Neural crest cell (in vitro differentiated cells): ENCODE measurements at places on chromosomes 12 and 14.

- H3K36me3 ChIP-seq = no peaks in the 10 kb centered on the region
- H3K4me1 ChIP-seq = peaks cover 6% of the 10 kb centered on the region
- no peak overlapping the region for H3K27ac ChIP-seq
- peaks cover 62% of the 10 kb centered on the region for H3K27me3 ChIP-seq
- no peak overlapping the region for H3K4me3 ChIP-seq
Observed at GRCh38 chr14:74248017-74248416, 8.8 kb downstream of the VSX2 start.

DNA sequence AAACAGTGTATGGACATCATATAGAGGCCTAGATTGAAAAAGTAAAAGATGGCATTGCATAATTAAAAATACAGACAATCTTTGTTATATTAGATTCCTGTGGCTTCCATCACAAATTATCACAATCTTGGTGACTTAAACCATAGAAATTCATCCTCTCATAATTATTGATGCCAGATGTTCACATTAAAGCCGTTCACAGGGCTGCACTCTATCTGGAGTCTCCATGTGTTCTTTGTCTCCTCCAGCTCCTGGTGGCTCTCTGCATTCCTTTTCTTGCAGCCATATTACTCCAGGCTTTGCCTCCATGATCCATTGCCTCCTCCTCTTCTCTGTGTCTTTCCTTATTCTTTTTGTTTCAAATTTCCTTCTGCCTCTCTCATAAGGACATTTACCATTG lies 875.7 kb upstream of the USP15 start:
- no peak for DNase-seq
- H3K27ac ChIP-seq = no peak overlapping the region
- H3K27me3 ChIP-seq = no peaks in the 10 kb centered on the region
- H3K4me3 ChIP-seq = no peak overlapping the region

DNA sequence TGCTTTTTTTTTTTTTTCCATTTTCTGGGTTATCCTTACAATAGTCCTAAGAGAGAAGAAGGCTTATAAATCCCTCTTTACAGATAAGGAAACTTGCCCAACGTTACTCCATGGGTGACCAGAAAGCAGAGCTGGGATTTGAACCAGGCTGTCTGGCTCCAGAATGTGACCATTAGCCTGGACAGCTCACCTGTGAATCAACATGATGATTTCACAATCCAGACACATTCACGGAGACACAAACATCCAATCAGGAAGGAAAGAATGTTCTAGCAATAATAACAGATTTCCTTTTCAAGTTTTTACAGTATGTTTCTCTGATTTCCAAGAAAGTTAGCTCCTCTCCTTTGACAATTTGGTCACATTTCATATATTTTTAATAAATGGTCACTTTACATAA lies 118.3 kb downstream of the GALC start:
- no peak overlapping the region for H3K27ac ChIP-seq
- no peaks in the 10 kb centered on the region for H3K27me3 ChIP-seq
- H3K4me3 ChIP-seq = no peak overlapping the region
- H3K36me3 ChIP-seq = no peaks in the 10 kb centered on the region
- DNase-seq = no peak

GRCh38 chr12:45257185-45257930 lies 41.5 kb downstream of the ANO6 start:
- no peak overlapping the region for H3K4me3 ChIP-seq
- peak overlapping the region; percentile 4 for H3K27ac ChIP-seq
- no peaks in the 10 kb centered on the region for H3K36me3 ChIP-seq
- H3K27me3 ChIP-seq = no peaks in the 10 kb centered on the region
- peaks cover 35% of the 10 kb centered on the region for H3K4me1 ChIP-seq
- DNase-seq = no peak

DNA sequence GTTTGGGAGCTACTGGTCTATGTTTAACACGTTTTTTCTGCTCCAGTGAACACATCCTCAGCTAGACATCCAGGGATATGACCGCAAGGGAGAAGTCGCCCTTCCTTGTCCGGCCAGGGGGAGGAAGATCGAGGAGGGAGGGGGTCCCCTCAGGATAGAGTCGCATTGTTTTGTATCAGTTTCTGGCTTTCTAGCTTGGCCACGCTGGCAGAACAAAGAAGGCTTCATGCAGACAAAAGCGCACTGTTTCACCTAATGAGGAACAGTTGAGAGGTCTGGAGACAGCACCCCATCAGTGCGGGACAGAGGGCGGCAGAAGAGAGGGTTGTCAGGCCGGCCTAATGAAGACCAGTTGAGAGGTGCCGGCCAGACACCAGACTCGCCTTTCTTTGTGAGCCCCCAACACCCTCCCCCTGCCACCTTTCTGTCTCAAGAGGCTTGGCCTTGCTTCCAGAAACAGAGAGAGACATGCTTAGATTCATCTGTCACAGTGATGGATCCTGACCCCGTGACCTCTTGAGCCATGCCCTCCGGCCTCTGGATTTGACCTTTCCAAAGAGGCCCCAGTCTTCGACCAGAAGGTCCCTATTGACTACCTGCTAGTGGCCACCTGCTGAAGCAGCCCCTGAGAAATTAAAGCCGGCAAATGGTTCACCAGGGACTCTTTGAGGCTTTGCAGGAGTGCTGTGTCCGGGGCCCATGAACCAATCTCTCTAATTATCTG lies 254.7 kb upstream of the TBX3 start:
- H3K4me3 ChIP-seq = peak overlapping the region; percentile 16
- H3K27me3 ChIP-seq = no peaks in the 10 kb centered on the region
- peak; percentile 44 for DNase-seq
- H3K36me3 ChIP-seq = no peaks in the 10 kb centered on the region
